NAMALWA (cell line): ENCODE measurements at places on chromosomes 11 and 22.

DNA sequence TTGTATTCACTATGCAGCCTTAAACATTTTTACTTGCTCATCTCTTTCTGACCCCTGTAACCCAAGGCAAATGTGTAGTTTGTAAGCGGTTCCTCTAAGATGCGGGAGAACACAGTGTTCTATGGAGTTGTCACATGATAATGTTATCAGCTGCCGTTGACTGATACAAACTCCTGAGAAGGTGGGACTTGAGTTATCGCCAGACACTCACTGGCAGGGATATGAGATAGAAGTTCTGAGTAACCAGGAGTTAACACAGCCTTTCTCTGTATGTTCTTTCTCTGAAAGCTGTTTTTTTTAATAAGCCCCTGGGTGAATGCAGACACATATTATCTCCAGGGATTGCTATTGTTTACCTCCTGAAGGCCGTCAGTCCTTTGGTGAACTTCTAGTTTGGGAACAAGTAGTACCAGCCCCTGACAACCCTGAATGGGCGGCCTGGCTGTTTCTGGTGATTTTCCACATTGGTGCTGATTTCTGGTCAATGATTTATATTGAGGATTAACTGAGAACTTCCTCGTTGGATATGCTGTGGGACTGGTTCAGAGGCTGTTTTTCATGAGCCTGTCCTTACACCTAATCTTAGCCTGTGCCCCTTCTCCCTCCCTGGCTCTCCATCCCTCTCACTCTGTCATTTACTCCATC is 155.3 kb upstream of the RASSF10 start:
- no peak for DNase-seq

- DNase-seq: no peak
Observed at GRCh38 chr22:38208551-38208968, 6.8 kb downstream of the MAFF start.

- peak; percentile 79 for DNase-seq
Observed at GRCh38 chr22:32265882-32266767, 11.0 kb upstream of the SLC5A4 start.

GRCh38 chr11:2929950-2930703 is 907 bp upstream of the PHLDA2 start:
- peak; percentile 62 for DNase-seq

DNA sequence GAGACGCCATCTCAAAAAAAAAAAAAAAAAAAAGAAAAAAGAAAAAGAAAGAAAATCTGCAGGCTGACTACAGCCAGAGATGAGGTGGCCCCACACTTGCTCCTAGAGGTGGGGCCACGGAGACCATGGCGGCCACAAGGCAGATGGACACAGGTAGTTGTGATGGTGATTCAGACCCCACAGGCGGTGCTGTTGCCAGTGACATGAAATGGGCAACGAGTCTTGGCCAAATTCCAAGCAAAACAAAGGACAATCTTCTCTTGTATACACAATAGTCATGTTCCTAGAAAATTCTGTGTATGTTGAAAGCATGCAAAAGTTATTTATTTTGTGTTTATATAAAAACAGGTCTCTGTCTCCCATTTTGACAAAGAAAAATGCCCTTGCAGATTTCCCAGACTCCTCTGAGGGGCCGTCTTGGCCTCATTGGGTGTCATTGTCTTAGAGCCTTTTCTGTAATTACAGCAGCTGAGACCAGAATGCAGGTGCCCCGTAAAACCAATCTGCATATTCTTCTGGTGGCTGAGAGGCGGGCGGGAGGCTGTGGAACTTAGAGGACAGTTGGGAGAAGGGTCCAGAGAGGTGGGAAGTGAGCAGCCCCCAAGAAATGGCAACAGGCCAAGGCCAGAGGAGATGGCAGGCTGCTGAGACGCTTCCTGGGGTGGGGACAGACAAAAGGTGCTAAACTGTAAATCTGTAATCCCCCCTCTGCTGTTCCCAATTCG is 22.5 kb upstream of the DAGLA start:
- DNase-seq: no peak

GRCh38 chr11:36876266-36876665 is 278.2 kb upstream of the RAG2 start:
- no peak for DNase-seq

DNA sequence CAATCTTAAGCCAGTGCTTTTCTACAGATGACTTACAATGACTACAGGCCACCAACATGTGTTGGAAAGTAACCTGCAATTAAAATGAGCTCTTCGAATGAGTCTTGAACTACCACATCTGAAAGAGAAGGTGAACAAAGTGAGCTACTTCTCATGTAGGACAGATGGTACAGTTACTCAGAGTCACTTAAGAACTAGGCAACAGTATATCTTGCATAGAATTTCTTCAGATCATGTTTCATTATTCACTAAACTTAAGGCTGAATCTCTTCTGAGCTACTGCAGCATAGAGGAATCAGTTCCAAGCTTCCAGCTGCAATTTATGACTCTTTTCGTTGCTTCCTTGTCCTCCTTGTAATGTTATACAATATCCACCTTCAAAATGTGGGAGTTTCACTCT is 270.9 kb downstream of the TTC28 start:
- no peak for DNase-seq

DNA sequence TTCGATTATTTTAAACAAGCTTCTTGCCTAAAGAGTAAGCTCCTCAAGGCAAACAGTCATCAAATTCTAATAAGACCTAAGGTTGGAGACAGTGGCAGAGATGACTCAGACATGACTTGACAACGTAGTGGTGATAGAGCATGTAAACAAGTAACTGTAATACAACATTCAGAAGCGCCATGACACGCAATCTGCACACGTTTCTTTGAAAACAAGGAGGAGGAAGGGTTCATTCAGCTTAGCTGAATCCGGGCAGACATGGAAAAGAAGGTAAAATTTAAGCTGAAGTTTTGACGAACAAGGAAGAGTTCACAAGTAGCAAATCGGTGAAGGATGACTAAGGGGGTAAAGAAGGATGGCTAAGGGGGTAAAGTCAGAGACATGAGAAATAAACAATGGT is 152.4 kb upstream of the ZC3H12C start:
- no peak for DNase-seq

DNA sequence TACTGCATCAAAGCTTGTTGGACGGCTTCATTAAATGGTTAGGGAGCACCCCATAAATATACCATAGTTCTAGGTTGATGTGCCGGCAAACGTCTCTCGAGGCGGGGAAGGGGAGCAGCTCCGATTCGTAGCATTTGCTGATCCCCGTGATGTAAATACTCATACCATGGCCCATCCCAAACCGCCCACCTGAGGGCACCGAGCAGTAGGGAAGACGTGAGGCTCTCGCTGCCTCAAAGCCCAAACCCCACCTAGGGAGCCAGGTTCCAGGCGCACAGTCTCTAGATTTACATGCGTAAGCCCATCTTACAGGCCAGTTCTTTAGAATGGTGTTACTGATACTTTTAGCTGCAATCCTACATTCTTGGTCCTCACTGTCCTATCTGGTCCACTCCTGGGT is 124.0 kb downstream of the FEZ1 start:
- DNase-seq: no peak

- no peak for DNase-seq
Observed at GRCh38 chr11:104999721-105000120, 23.2 kb downstream of the CASP5 start.

GRCh38 chr22:37559521-37559900 is 769 bp upstream of the CDC42EP1 start:
- no peak for DNase-seq

DNA sequence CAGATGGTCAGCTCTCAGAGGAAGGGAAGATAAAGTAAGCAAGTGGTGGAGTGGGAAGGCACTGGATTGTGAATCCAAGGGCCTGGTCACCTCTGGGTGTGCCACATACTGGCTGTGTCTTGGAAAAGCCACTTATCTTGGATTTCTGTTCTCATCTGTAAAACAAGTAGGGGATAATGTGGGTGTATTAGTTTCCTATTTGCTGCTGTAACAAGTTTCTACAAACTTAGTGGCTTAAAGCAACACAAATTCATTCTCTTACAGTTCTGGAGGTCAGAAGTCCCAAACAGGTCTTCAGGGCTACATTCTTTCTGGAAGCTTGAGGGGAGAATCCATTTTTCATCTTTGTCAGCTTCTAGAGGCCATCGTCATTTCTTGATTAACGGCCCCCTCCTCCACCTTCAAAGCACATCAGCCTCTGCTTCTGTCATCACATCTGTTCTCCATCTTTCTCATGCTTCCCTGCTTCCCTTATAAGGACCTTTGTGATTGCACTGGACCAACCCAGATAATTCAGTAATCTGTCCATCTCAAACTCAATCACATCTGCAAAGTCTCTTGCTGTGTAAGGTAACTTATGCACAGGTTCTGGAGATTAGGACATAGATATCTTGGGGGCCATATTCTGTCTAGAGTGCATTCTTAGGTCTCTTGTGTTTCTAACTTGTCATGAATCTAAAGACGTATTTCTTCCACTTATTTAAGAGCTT is 75.9 kb downstream of the C22orf31 start:
- DNase-seq: no peak

DNA sequence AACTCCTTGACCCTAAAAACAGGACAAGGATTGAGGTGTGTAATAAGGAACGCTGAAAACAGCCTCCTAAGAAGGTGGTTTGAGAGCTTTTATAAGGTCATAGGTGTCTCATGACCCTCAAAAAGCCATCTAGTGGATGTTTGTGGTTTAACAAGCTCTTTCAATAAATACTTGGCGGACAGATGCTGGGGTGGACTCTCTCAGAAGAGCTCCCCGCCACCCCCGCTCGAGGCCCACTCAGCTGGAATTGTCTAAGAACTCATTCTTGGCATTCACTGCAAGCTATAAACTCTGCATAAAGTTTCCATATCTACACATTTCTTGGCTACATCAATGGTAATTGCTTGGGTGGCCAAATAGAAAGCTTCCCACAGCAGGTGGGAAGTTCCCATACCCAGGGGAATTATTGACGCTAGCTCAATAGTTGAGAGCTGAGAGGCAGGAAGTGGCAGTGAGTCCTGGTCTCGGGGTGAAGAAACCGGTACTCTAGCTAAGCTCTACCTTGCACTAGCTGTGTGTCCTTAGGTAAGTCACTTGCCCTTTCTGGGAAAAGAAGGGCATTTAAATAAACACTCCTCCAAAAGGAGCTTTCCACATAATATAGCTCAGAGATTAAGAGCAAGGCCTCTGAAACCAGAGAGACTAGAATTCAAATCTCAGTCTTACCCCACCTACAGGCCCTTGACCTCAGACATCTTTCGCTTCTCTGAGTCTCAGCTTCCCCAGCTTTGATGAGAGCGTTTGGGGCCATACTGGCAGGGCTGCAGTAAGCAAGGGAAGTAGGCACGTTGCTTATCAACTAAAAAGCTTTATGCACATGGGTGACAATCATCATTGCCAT is 6.4 kb downstream of the MS4A15 start:
- peak; percentile 75 for DNase-seq

GRCh38 chr11:9153651-9154050 is 62.3 kb upstream of the SCUBE2 start:
- no peak for DNase-seq

DNA sequence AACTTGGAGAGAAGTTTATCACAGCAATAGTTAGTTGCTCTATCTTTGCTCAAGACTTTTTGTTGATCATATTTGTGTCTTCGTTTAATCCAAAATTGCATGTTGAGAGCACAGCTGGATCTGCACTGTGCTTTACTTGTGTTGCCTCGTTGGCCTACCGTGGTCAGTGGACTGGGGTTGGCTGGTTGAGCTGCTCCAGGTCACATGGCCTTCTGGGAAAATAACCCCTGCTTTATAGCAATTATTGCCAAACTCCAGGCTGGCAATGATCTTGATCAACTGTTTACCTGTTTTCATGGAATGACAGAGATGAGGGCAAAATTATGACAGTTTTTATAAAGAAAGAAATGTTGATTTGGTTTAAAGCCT is 5.7 kb upstream of the PLET1 start:
- no peak for DNase-seq

- DNase-seq: no peak
Observed at GRCh38 chr22:19550382-19550781, 26.2 kb upstream of the CLDN5 start.

DNA sequence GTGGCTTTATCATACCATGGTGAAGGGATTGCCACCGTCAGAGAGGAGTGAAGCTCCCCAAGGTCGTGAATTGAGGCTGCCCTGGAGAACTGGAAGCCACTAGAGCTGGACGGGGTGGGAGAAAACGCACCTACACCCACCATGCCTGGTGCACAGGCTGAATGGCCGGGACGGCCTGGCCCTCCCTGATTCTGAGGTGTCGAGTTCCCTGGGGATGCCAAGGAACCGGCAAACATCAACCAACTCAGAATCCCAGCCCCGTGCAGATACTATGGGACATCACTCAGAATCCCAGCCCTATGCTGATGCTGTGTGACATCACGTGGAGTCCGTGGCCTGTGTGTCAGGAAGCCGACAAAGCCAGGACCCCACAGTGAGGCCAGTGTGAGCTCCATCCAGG is 650.0 kb downstream of the BRD1 start:
- no peak for DNase-seq

DNA sequence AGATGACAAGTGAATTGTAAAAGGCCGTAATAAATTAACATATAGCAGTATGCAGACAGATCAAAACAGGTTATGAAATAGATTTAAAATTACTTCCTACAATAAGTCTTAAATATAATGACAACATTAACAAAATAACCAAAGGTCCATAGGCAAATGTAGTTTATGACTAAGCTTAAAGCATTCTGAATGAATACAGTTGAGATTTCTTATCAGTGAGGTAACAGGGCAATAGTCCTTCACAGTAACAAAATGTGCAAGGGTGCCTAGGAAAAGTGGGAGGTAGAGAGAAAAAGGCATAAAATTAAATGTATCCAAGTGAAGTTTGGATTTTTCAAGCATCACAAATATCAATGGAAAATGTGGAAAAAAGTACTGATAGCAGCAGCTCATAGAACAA is 20.9 kb upstream of the P4HA3 start:
- no peak for DNase-seq

DNA sequence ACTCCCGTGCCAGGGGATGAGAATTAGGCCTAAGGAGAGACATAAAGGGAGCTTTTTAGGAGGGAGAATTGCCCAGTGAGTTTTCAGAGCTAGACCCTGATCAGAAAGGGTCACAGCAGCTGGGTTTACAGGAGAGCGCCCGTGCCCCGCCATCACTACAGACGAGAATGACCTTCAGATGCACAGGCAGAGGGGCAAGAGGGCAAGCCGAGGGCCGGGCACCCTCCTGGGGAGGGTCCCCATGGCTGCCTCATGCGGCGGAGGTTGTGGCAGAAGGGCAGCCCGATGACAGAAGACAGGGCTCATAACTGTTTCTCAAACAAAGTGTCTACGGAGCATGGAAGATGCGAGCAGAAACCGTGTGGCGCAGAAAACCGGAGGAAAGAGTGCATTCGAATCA is 72.2 kb downstream of the TRMU start:
- no peak for DNase-seq

DNA sequence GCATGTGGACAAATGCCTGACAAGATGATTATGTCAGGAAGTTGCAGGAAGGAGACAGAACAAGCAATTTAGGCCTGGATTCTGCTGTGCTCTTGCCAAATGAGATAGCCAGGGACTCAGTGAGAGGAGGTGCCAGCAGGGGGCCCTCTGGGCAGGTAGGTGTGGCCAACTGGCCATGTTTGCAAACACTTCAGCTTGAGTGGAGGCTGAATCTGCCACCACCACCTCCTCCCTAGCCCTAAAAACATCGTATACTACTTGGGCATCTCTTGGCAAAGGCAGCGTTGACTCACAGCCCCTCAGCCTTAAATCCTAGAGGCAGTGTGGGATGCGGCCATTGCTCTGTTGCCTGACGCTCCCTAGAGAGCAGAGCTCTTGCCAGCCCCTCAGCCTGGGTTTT is 95.1 kb upstream of the PLET1 start:
- DNase-seq: peak; percentile 35

GRCh38 chr11:84847842-84848241 is 779.3 kb downstream of the DLG2 start:
- no peak for DNase-seq

- DNase-seq: no peak
Observed at GRCh38 chr11:108541531-108541930, 43.3 kb upstream of the POGLUT3 start.

GRCh38 chr11:64864473-64865285 is 13.7 kb downstream of the EHD1 start:
- DNase-seq: peak; percentile 63
